ENCODE measurements at places on chromosomes 2 and 18.

GRCh38 chr18:76380791-76381405 is 114.1 kb downstream of the ZNF516 start:
- DNase-seq = no peak

DNA sequence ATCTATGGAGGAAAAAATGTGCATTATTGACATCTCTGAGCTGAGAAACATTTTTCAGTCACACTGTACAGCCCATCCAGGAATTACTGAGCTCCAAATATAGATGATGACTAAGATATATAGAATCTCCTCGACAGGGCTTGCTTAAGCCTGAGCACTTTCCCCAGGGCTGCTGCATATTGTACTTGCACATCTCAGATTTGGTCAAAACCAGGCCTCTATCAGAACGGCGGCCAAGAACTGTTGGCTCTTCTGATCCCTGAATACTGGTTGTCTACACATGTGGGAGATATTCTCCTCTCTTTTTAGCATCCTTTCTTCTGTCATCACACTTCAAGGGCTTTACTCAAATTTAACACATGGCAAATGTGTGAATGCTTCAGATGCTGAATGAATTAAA is 201.5 kb upstream of the SLC35G4 start:
- DNase-seq = peak; percentile 20

GRCh38 chr18:24002479-24002878 is 12.1 kb upstream of the TTC39C start:
- DNase-seq = no peak

DNA sequence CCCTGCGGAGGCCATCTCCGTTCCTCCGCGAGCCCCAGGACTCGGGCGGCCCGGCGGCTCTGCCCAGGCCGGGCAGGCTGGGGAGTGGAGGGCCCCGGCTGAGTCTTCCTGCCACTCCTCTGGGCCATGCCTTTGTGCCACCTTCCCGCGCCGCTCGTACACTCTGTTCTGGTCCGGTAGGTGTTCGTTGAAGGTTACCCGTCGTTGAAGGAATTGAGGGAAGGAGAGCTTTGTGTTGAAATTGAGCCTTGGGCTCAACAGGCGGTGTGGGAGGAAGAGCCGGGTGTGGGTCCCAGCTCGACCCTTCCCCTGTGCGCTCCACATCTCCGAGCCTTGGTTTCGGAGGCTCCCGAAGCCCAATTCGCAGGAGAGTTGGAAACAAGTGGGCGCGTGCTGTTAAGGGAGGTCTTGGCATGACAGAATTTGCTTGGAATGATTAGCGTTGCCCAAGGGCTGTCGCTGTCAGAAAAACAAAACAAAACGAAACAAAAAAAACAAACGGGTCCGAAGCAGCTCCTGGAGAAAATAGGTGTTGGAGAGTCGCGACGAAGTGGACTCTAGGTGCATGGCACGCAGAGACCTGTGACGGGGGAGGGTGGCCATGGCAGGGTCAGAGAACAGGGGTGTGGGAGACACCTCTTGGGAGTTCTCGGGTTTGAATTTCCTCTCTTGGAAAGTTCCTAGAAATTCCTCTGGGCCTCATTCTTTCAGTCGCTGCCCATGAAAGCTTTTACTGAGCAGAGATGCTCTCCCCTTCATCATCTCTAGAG is 1.2 kb upstream of the MZT2A start:
- no peak for DNase-seq

GRCh38 chr2:62506421-62506750 is 391 bp upstream of the TMEM17 start:
- no peak for DNase-seq

- no peak for DNase-seq
Measured at GRCh38 chr2:48417856-48418838, 111.8 kb upstream of the STON1 start.

Measured in fibroblast of gingiva (primary cell).